ENCODE measurements at places on chromosomes 2 and 18.
A peak's percentile ranks its signal among the peaks of the same experiment; 100 is the strongest.

- DNase-seq, result no peak
These were observed 84.7 kb downstream of the NEDD4L start for GRCh38 chr18:58128381-58129374.

DNA sequence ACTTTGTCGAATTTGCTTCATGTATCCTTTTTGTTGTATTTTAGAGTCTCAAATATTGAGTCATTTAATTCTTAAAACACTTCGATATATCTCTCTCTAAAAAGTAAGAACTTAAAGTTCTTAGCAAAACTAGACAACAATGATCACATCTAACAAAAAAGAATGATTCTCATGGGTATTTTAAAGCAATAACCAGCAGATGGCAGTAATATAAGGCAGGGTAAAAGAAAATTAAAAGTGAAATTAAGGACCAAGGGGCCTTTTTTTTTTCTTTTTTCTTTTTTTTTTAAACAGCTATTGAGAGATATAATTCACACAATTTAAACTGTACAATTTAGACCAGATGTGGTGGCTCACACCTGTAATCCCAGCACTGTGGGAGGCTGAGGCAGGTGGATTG lies 9.9 kb upstream of the AOX1 start:
- no peak for DNase-seq

DNA sequence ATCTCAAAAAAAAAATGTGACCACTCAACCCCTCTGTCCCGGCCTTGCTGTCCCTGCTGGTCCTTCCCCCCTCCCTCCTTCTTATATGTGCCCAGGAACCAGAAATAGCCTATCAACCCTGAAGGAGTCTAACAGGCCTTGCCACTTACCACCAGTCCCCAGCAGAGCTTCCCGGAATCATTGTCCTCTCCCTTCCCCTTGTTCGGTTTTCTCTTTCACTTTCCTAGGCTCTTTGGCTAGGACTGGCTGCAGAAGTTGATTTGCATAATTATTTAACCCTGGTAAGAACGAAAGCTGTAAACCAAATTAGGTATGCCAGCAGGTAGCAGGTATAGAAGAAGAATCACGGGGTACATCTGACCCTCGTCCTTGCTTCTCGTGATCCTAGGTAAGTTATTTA lies 72.6 kb upstream of the ZNF532 start:
- DNase-seq, result no peak

DNA sequence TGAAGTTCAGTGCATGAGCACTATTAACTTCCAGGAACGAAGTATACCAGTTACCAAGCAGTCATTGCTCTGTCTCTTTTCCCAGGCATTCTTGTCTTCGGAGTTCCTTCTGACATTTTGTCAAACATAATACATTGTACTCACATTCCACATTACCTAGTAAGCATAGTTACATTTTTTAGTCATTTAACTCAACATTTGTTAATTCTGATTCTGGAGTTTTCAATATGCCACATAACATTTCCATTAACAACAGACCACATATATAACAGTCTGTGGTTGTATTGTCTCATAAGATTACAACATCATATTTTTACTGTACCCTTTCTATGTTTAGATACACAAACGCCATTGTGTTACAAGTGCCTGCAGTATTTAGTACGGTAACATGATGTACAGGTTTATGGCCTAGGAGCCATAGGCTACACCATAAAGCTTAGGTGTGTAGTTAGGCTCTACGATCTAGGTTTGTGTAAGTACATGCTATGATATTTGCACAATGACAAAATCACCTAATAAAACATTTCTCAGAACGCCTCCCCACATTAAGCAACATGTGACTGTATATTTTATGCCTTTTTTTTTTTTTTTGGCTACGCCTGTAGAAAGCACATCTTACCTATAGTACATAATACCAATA lies 187.1 kb downstream of the DYM start:
- DNase-seq, result no peak

DNA sequence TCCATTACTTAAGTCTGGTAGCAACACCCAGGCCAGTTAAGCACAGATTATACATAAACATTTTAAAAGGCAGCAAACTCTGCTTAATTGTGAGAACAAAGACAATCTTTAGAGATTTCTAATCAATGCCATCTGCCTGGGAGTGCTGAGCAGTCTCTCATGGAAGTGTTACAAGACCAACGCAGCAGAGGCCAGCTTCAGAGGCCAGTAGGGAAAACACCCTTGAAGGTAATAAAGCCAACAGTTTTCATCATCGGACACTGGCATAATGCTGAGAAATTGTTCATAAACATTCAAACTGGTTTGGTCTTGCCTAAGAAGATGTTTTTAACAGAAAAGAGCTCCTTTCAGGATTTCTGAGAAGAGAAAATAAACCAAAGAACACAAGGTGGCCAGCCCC lies 35.0 kb downstream of the EPB41L3 start:
- no peak for DNase-seq

GRCh38 chr2:232042911-232043574 lies 81.5 kb downstream of the DIS3L2 start:
- no peak for DNase-seq

DNA sequence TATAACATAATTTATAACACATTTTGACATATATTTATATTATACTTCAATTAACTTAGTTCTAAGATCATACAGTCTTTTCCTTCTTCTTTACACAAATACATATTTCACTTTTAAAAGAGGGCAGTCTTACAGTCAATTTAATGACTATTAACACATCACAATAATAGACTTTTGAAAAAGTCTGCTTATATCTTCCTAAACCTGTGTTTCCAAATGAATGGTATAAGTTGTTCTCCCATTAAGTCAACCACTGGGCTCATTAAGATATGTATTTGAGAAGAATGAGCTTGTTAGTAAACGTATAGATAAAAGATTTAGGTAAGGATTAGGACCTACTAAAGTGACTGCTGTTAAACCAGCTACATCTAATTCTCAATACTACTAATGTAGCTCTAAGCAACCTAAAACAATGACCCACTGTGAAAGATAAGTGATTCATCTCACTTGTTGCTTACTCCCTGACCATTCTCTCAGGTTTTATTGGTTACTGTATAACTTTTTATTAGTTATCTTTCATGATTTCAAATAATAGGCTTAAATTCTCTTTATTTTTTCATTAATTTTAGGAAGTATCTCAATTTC lies 27.0 kb downstream of the SLC40A1 start:
- DNase-seq, result no peak

DNA sequence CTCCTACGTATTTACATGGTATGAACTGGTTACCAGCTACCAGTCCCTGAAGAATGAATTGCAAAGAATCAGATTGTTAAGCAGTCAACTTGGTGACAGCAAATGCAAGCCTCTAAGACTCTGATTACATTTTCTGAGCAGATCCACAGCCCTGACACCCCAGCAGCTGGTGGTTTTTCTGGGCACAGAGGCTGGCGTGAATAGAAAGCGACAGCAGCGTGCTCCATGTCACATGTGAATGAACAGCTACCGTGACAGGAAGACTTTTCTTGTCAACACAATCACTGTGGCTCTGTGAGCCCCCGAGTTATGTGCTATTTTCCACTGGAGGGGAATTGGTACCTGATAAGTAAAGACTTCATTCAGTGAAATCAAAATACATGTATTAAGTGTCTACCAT lies 93.2 kb upstream of the CBLN2 start:
- DNase-seq, result peak; percentile 11

- no peak for DNase-seq
These were observed 163.6 kb downstream of the CAPN13 start for GRCh38 chr2:30643674-30644073.

DNA sequence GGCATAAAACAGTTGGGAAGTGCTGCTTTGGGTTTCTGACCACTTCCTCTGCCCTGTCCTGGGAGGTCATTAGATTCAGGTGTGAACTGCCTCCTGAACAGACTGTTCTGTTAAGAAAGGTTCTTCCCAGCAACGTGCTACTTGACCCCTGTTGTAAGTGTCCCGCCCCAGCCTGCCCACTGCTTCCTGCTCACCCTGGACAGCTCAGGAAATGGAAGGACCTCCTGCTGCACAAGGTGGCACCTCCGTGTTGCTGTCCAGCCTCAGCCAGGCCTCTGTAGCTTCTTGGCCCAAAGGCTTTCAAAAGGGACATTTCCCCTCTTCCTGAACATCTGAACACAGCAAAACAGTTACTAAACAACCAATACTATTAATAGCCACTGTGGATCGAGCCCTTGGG lies 5.3 kb downstream of the TOGARAM2 start:
- no peak for DNase-seq

GRCh38 chr18:3960977-3961376 lies 494.1 kb downstream of the DLGAP1 start:
- DNase-seq, result no peak

GRCh38 chr2:133369901-133370658 lies 198.2 kb downstream of the NCKAP5 start:
- DNase-seq, result no peak

DNA sequence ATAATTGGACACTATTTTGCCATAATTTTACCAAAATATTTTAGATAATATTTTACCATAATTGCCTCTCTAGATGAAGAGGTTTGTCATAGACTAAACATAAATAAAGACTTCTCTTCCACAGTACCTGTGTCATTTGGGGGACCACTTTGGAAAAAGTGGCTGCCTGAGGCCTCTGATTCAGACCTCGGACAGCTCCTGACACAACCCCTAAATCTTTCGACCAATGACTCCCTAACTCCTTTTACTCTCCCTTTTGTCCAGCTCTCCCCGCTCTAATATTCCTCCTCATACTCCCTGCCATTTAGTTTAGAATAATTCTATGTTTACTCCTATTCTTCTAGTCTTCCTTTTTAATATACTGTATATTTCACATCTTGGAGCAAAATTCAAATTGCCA lies 36.0 kb upstream of the UBE2E3 start:
- no peak for DNase-seq

- DNase-seq, result no peak
These were observed 298.5 kb downstream of the EN1 start for GRCh38 chr2:118548880-118549488.

DNA sequence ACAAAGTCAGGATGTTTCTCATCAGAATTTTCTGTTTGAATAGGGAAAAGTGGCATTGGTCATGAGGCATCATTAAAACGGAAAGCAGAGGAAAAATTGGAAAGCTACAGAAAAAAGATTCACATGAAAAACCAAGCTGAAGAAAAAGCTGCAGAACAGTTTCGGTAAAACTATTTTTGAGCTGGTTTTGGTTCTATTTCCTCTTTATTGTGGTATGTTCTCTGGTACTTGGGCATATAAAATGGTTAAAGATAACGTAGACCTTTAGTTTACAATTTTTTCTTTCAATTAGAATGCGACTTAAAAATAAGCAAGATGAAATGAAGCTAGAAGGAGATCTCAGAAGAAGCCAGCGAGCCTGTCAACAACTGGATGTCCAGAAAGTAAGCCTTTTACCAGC lies 7.6 kb downstream of the GPATCH11 start:
- DNase-seq, result no peak

DNA sequence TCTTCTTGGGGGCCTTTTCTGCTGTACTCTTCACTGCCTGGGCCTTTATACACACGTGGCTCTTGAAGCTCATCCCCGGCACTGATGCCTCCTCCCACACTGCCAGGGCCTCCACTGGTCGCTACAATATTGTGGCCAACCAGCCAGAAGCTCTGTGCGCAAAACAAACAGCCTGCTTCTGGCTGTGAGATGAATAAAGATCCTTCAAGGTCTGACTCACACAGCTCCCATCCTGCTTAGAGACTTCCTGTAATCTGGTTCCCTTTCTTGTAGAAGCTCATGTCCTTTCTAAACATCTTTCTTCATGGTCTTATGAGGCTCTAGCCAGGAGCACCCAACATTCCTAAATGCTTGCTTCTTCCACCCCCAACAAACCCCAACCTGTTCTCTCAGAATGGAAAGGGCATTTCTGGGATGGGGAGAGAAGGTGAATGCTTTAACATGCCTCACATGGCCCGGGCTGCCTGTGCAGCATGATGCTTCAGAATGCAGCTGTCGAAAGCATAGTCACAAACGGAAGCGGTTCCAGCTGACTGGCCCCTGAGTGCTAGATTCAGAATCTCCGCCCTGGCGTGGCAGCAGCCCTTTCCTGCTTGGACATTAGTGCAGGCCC lies 24.6 kb downstream of the NRP2 start:
- DNase-seq, result no peak

DNA sequence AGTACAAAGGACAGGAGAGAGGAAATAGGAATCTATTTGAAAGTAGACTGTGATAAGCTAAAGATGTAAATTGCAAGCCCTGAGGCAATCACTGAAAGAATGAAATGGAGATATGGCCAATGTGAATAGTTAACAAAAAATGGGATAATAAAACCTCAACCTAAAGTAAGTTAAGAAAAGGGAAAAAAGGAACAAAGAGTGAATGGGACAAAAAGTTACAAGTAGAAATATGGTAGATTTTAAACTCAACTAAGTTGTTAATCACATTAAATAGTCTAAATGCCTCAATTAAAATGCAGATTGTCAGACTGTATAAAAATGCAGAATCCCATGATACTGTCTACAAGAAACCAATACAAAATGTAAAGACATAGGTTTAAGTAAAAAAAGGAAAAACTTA lies 165.2 kb upstream of the RBMS1 start:
- no peak for DNase-seq

DNA sequence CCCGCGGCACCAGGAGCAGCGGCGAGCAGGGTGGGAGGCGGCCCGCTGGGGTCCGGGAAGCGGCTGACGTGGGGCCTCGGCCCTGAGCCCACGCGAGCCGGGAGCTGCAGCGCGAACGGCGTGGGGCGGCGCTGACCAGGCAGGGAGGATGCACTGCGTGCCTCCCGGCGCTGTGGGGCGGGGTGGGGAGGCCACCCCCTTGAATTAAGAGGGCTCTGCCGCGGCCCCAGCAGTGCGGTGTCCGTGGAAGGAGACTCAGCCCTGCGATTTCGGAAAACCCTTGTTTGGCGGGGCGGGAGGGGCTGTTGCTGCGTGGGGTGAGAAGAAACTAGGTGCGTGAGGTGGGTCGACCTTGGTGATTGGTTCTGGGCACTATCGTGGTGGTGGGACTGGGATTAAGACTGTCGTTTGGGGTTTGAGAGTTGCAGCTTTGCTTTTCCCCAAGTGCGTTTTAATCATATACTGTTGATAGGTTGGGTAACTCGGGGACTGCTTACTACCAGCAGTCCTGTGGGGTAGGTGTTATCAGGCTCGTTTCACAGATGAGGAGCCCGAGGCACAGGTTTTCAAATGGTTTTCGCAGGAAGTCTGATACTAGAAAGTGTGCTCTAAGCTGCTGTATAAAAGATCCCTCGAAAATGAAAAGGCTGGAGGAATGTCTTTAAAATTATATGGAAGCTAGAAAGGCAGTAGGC lies 722 bp downstream of the ACSL3 start:
- DNase-seq, result peak; percentile 29

DNA sequence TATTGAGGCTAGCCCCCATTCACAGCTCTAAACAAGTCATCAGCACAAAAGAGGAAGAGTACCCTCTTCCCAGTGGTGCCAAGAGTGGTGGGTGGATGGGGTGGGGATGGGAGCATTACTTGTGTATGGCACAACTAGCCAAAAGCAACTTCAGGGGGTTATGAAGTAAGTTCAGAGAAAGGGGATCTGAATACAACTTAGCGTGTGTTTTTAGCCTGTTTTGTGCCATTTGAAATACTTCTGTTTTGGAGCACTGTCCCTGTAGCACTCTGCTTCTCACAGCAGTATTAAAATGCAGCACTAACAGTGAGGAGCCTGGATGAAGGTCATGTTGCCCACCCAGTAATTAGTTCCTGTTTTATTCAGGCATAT lies 113.5 kb downstream of the CRIM1 start:
- DNase-seq, result no peak

Data from globus pallidus (tissue), 1 donor.